ENCODE measurements at places on chromosomes 6 and 20.

GRCh38 chr6:80151635-80152034 lies 45.2 kb downstream of the BCKDHB start:
- no peak for DNase-seq

DNA sequence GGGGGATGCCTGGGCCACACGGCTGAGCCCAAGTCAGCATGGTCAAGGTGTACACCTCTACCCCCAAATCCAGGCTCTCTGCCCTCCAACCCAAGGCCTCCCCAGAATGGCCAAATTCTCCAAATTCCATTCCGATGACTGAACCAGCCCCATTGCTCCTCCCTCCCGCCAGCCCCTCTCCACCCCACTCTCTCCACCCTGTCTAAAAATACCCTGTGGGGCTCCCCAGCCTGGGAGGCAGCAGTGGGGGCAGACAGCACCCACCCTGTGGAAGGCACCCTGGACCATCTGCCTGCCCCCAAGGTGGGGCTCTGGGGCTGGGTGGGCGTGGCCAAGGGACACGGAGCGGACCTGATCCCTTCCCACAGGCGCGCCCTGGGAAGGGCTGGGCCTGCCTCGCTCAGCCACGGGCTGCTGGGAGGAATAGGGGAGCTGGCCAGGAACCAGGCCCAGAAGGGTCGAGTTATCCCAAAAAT lies 11.4 kb downstream of the TEAD3 start:
- DNase-seq = peak; percentile 65

- no peak for DNase-seq
Observed at GRCh38 chr6:26170951-26171841, 84.0 kb downstream of the HFE start.

DNA sequence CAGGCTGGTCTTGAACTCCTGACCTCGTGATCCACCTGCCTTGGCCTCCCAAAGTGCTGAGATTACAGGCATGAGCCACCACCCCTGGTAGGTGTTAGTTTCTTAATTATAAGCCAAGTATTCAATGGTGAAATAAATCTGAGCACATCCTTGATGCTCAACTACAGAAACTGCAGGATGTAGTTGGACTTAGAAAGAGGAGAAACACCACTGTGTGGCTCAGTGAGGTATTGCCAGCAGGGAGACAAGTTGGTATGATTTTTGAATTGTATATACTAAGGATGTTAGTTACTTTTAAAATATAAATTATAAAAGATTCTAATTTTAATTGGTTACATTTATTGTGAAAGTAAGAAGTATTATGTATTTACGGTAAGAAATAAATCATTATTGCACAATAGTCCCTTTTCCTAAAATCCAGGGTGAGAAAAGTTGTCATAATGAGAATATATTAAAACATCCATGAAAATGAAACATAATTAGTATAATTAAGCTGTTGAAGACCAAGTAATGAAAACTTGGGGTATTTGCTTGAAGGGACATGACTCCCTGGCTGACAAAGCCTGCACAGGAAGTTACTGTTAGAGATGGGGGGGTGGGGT lies 17.6 kb downstream of the SLC18B1 start:
- DNase-seq = no peak

DNA sequence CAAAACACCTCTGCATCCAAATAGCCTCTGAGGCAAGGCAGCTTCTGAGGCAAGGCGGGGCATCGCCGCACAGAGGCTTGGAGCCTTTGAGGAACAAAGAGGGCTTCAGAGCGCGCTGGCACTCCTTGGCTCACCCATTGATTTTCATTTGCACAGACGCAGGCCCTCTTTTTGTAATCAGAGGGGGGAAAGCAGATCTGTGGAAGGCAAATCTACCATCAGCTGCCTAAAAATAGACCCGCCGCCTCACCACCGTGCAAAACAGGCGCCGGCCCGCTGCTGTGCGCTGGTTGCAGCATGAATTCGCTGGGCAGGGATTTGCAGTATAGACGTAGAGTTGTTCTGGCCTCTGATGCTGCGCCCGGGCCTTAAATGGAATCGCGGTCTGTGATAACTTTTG lies 69.9 kb upstream of the STMND1 start:
- no peak for DNase-seq

DNA sequence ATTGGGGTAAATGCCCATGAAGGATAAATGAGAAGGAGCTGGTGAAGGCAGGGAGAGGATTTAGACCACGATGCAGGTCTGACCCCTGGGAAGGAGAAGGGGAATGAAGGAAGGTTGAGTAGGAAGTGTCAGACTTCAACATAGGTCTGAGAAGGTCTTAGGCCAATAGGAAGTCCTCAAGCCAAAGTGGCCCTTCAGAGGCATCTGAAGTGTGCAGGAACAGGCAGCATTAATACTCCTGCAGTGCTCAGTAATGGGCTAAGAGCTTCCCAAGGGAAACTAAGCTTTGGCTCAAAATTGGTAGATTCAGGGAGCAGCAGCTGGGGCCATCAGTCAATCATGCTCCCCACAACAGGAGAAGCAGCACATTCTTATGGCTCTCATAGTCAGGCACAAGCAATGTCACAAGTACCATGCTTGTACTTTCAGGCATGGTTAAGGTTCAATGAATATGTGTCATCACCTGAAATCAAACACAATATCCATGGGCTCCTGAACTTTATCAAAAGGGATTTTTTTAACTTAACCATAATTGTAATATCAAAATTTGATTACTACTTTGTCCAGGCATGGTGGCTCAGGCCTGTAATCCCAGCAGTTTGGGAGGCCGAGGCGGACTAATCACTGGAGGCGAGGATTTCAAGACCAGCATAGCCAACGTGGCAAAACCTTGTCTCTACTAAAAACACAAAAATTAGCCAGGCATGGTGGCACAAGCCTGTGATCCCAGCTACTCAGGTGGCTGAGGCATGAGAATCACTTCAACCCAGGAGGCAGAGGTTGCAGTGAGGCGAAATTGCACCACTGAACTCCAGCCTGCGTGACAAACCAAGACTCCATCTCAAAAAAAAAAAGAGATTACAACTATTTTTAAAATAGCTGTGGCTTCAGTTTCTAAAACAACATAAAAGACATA lies 9.9 kb downstream of the RALGAPA2 start:
- no peak for DNase-seq

DNA sequence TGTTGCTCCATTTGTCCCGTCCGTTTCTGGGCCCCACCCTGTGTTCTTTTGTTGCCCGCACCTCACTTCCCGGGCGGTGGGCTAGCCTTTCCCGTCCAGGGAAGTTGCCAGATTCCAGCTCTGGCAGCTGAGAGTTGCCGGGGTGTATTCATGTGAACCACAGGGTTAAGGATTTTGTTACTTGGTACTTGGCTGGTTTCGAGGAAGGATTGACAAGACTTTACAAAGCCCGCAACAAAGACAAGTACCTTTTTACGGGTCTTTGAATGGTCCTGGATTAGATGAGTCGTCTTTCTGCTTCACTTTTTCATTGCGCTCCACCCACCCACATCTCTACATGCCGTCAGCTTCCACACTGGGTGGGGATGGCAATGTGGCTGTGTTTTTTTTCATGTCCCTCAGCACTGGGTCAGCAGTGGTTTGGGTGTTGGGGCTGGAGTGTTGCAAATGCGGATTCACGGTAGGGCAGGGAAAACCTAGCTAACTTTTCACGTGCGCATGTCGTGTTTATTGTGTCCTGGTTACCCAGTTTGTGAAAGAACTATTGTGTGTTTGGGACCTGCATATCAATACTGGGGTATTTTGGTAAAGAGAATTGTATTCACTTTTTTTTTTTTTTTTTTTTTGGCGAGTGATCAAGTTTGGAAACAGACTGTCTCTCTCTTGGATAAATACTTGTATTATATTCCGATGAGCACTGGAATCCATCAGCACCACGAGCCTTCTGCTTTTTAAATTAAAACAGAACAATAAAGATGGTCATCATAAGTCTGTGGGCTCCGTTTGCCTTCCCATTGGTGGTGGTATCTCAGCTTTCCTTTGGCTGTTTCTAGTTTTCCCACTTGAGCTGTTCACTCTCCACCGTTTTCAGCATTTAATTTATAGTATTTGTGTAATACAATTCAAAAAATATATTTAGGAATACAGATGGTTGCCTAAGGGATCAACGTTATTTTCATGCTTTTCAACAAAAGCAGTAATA lies 1.2 kb downstream of the DUSP22 start:
- no peak for DNase-seq
